ENCODE measurements at places on chromosomes 4 and X. TPM values are rescaled to one million over a fixed set of nuclear protein-coding genes. Genes with fewer than 3 reads are reported as not detected.

The TECRL gene
- polyA plus RNA-seq: 0.07 TPM

- no peak for DNase-seq
These were observed 7.2 kb upstream of the CPLX1 start for GRCh38 chr4:833156-833555.

GRCh38 chr4:23039818-23040217 is 347.1 kb downstream of the GBA3 start:
- DNase-seq: no peak

GRCh38 chr4:143555676-143556075 is 42.2 kb downstream of the SMARCA5 start:
- DNase-seq: no peak

GRCh38 chr4:118081434-118081833 is 47.1 kb downstream of the NDST3 start:
- DNase-seq: no peak

GRCh38 chr4:185112104-185112503 is 31.0 kb upstream of the SLC25A4 start:
- no peak for DNase-seq

DNA sequence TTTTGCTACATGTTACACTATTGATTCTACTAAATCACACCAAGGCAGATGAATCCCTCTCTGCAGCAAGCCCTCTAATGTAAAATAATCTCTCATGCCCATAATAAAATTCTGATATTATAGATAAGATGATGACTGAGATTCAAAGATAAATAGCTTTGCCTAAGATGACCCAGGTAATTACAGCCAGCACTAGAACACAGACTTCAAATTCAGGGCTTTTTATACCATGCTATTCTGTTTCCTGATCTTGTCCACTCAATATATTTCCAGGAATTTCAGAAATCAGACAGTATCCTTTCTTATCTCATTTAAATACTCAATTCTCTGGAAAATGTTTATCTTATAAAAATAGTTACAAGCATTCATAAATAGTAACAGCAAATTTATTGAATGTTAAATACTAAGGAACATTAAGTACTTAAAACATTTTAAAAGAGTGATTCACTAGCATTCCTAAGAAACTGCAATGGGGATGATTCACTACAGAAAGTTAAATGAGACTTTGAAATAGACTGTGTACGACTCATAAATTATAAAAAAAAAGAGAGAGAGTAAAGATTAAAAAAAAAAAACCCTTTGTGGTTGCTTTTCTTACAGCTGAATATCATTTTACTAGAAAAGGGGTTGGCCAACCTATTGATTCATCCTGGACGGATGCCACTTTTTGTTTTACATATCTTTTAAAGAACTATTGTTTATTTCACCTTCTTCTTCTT is 45.8 kb upstream of the IL21 start:
- DNase-seq: no peak

- DNase-seq: no peak
These were observed 752 bp downstream of the SEPTIN11 start for GRCh38 chr4:76950052-76950955.

DNA sequence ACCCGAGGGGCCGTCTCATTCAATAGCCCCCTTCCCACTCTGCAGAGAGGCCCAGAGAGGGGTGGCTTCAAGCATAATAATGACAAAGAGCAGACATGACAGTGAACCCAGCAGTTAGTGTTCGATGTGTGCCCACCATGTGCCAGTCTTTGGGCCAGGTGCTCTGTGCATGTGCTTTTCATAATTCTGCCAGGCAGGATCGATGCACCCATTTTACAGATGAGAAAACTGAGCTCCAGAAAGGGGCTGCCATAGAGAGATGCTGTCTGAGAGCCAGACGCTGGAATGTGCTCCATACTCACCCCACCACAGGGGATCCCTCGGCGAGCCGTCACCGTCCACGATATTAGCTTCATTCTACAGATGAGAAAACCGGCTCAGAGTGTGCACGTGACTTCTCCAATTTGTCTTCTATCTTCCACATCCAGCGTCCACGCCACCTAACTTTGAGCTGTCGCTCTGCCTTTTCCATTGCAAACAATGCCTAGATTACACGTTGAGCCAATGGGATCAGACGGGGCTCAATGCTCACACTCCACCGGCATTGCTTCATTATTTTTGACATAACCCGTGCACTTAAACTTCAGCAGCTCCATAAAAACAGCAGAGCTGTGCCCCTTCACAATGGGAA is 8.2 kb downstream of the ADRA2C start:
- DNase-seq: no peak

The PLS3 gene
- polyA plus RNA-seq: 291 TPM

The PSAPL1 gene
- polyA plus RNA-seq: not detected

- DNase-seq: no peak
These were observed 1.1 kb upstream of the DKK2 start for GRCh38 chr4:107037199-107037584.

- no peak for DNase-seq
These were observed 20.9 kb downstream of the KLB start for GRCh38 chr4:39427520-39428114.
